ENCODE measurements at places on chromosomes 3 and 15.
A peak's percentile ranks its signal among the peaks of the same experiment; 100 is the strongest.

DNA sequence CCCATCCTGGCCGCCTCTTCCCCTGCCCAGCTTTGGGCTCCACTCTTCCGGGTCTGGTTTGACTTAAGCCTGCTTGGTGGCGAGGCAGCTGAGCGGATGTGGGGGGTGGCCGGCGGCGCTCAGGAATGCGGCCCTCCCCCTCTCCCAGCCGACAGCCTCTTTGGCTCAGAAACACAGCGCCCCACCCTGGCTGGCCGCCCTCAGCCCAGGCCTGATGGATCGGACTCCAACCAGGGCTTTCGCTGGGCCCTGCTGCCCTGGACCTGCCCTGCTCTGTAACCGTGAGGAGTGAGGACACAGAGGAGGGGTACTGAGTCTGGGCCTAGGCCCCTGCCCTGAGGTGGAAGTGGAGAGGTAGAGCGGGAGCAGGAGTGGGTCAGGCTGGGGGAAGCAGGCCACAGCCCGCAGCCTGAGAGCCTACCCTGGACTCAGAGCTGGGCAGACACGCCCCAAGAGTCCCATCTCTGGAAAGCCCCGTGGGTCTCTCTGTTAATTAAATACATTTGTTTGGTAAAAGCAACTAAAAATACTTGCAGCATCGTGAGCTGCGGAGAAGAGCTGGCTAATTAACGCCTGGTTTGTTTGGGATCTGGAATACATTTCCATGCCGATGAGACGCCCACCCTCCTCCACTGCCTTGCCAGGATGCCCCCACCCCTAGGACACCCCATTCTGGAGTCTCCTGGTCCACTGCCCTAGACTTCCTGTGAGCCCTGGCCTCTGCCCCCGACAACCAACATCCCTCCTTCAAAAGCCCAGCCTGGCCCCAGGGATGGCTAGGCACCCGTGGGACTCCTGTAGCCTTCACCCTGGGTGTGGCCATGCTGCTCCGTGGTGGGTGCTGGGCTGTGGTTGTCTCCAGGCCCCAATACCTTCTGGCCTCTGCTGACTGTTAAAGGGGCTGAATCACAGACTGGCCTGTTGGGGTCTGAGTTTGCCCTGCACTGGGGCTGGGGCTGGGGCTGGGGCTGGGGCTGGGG lies 19.6 kb downstream of the PLXNA1 start:
- peak; percentile 95 for DNase-seq

DNA sequence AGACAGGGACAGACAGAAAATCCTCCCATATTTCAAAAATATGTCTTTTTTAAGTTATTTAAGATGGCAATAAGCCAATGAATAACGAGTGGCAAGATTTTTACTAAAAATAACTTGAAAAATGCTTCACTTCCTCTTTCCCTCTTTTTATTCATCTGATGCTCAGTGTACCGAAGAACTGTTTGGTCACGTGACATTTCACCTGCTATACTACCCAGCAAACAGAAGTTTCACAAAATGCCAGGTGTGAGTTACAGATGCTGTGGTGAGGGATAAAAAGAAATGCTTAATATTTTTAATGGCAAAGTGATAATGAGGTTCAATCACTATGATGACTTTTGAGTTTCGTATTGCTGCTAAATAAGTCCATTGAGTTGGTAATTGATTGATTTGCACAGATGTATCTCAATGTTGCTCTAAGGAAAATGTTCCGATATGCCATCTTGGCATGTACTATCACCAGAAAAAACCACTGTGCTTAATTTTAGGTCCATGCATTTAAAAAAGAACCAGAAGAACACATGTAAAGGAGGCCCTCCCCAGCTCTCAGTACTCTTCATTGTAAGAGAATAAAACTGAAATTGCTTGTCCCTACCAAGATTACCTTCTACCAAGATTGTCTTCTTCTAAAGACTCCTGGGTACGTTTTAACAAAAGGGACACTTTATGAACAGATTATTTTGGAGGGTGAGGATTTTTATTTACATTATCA lies 26.0 kb upstream of the SEC62 start:
- DNase-seq = no peak

- DNase-seq = peak; percentile 65
These were observed 50.7 kb downstream of the UMPS start for GRCh38 chr3:124780761-124781475.

GRCh38 chr15:66565141-66565641 lies 607 bp downstream of the LCTL start:
- no peak for DNase-seq

- no peak for DNase-seq
These were observed 79.0 kb upstream of the RARB start for GRCh38 chr3:25349095-25349494.

GRCh38 chr3:183370391-183370790 lies 58.0 kb downstream of the MCF2L2 start:
- DNase-seq = peak; percentile 57

- no peak for DNase-seq
These were observed 12.1 kb downstream of the NR2F2 start for GRCh38 chr15:96342406-96343112.

GRCh38 chr15:68558318-68559305 lies 20.2 kb upstream of the CORO2B start:
- no peak for DNase-seq

All from cardiac fibroblast (primary cell).